Activated T-cell treated with anti-CD3 and anti-CD28 coated beads, Interleukin-2, amount 50 U/mL, for 4 hours (primary cell): ENCODE measurements at places on chromosomes 4 and X. TPM values are rescaled to one million over a fixed set of nuclear protein-coding genes. Genes with fewer than 3 reads are reported as not detected.
A peak's percentile ranks its signal among the peaks of the same experiment; 100 is the strongest.

GRCh38 chr4:158578476-158578875 is 56.8 kb downstream of the RXFP1 start:
- no peak for DNase-seq

Gene CXCL10
- total RNA-seq, result 52.3 TPM

DNA sequence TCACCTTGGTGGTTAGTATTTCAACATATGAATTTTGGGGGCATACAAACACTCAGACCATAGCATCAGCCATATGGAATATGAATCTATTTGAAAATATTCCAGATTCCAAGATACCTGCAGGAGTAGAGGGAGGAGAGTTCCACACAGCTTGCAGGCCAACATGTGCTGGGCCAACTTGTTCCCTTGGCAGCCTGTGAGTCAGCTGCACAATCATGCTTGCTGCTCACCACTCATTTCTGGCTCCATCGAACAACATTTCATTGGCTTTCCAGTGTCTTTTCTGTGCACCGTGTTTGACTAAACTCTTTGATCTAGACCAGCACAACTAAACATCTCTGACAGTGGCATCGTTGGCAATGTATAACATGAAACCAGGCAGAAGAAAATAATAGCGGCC is 282.5 kb upstream of the RASGEF1B start:
- DNase-seq, result no peak

- DNase-seq, result no peak
These were observed 161.0 kb upstream of the GATB start for GRCh38 chr4:151921811-151922210.

Gene TCEAL7
- total RNA-seq, result not detected

GRCh38 chrX:9333873-9334560 is 130.8 kb upstream of the TBL1X start:
- no peak for DNase-seq

GRCh38 chr4:154415313-154415712 is 76.3 kb downstream of the DCHS2 start:
- no peak for DNase-seq

Gene XK
- total RNA-seq, result 0.10 TPM

Gene PPP2R2C
- total RNA-seq, result not detected

DNA sequence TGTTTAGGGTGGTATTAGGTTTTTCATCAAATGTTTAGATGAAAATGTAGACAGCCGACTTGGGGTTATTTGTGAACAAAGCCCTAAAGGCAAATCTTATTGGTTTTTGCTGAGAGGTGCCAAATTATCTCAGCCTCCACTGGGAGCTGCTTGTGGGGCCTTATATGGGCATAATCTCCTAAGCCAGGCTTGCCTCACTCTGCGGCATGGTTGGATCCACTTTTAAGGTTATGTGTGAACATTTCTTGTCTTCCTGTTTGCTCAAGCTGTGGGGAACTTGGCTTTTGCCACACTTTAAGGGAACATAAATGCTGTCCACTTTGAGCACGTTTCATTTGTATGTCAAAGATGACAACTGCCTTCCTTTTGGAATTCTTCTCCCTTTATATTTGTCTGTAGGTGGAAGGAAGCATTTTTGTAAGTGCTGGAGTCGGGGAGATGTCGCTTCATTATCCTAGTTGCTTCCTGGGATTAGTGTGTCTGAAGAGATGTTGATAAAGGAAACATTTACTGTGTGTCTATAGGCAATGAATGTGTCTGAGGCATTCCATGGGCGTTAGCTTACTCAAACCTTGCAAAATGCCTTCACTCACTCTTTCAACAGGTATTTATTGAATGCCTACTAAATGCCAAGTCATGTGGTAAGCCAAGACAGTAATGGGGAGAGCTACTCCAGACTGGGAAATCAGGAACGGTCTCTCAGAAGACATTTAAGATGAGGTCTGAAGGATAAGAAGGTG is 78.3 kb downstream of the SLC9A6 start:
- DNase-seq, result no peak

Gene VCX
- not detected for total RNA-seq

GRCh38 chr4:123390846-123391456 is 5.6 kb upstream of the SPRY1 start:
- no peak for DNase-seq

Gene NUDT11
- 2.9 TPM for total RNA-seq

- no peak for DNase-seq
These were observed 121.9 kb upstream of the ANK2 start for GRCh38 chr4:112927544-112927943.

Gene CHRNA9
- not detected for total RNA-seq

DNA sequence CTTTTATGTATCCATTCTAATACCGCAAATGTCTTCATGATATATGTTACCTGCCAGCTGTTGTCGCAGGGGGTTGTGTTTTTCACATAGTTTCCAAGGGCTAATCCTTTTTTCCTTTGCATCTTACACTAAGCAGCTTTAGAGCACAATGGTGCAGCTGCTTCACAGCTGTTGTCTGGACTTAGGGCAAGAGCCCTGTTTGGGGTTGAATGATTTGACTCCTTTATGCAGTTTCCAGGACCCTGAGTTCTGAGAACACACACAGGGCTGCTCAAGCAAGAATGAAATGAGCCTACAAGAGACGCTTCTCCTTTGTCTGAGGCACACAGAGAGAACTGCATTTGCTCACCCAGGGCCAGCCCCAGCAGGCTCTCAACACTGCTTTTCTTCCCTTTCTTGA is 20.2 kb downstream of the CCNG2 start:
- no peak for DNase-seq

Gene ATP11C
- total RNA-seq, result 15.5 TPM

Gene MAGEC2
- total RNA-seq, result not detected

- DNase-seq, result no peak
These were observed 964 bp downstream of the VEGFC start for GRCh38 chr4:176791591-176792325.

Gene SOX3
- total RNA-seq, result not detected

Gene TRIM75
- not detected for total RNA-seq

Gene TRIML1
- total RNA-seq, result not detected

DNA sequence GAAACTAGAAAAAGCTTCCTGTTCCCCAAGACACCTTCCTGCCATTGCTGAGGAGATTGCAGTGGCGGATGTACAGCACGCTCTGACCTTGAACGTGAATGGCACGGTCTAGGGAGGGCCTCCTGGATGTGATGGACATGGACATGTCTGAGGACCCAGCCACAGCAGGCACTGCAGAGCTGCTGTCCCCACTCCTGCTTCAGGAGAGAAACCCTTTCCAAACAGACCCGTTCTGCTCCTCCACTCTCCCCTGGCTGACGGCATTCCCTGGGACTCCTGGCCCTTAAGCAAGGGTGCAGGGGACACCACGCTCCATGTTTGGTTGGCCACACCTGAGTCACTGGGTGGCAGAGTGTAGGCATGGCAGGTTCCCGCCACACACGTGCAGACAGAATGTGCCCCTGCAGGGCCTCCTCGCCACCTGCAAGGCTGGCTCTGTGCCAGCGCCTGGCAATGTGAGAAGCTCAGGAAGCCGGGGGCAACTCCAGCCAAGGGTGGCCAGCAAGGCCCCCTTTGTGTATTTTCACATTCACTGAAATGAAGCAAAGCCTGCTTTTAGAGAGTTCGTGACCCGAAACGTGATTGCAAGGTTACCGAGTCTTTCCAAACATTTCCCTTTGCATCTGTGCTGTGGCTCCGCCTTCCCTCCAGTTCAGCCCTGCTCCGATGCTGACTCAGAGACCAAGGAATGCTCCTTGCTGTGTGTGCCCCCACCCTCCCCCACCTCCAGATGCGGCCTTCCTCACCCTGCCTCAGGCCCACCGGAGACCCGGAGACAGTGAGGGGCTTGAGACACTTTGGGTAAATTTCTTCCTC is 46.1 kb downstream of the HTRA3 start:
- no peak for DNase-seq

DNA sequence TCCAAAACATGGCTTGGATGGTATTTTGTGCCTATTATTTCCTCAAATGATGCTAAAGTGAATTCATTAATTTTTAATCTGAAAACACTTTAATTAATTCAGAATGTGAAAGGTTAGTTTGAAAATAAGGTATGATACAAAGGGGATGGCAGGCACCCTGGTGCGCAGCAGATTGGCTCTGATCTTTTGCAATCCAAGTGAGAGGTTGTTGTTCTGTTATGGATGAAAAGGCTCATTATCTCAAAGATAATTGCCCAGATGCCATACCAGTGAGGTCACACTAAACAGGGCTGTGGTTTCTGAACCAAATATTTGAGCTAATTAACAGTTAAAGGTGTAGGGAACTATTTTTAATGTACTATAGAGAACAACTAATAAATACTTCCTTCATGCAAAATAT is 504.9 kb downstream of the RAPGEF2 start:
- no peak for DNase-seq

DNA sequence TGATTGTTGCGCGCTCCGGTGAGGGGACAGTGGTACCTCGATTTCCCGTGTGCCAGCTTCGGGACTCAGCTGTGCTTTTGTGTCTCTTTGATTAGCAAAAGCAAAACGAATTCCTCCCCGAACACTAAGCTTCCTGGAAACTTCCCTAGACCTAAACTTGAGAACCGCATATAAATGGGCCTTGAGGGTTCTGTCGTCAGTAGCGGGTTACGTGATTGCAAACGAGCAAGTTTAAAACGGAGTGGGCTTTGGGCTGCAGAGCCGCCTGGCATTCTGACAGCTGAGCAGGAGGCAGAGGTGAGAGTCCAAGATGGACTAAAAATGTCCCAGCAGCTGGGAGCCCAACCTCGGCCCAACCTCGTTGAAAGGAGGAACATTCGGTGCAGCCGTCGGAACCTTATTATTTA is 1.2 kb upstream of the TAPT1 start:
- peak; percentile 5 for DNase-seq

- peak; percentile 26 for DNase-seq
These were observed at the start of gene GAB3 for GRCh38 chrX:154750301-154751202. Gene GAB3, minus strand, starts transcription at chrX:154751077. Its CDS starts 52 bp downstream, at chrX:154751025.

Gene LONRF3
- 5.8 TPM for total RNA-seq

Gene GUCY1A1
- total RNA-seq, result 0.30 TPM

Gene RLIM
- total RNA-seq, result 32.1 TPM

GRCh38 chr4:180292339-180292738 is 1950.9 kb upstream of the TENM3 start:
- no peak for DNase-seq

Gene MAOA
- 2.7 TPM for total RNA-seq

DNA sequence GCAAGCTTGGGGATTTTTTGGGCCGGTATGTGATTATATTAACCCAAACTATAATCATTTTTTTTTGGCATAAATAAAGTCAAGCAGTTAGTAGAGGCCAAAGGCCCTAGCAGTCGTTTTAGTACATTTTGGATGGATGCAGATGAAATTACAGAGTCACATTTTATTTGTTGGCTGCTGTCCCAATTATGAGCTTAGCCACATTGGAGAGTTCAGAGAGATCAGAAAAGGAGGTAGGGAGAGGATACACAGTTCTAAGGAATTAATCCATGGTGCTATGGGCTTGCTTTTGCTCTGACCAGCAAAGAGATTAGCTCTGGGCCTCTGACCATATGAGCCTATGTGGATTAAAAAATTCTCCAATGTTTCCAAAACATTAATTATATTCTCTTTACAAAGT is 395.1 kb downstream of the RAPGEF2 start:
- no peak for DNase-seq

DNA sequence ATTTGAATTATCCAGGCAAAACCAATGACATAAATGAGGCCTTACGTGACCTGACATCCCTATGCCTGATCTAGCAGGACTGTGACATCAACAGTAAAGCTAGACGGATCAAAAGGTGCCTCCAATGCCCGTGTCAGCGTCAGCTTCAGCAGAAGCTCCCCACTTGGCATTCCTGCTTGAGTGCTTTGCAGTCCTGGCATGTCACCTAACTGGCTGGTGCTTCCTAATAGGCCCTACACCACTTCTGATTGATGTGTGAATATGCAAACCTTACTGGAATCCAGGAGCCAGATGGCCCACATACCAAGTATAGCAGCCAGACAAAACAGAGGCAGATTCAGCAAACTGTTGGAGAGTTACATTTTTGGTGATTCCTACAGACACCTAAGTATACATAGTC is 224.2 kb downstream of the DMD start:
- DNase-seq, result no peak

DNA sequence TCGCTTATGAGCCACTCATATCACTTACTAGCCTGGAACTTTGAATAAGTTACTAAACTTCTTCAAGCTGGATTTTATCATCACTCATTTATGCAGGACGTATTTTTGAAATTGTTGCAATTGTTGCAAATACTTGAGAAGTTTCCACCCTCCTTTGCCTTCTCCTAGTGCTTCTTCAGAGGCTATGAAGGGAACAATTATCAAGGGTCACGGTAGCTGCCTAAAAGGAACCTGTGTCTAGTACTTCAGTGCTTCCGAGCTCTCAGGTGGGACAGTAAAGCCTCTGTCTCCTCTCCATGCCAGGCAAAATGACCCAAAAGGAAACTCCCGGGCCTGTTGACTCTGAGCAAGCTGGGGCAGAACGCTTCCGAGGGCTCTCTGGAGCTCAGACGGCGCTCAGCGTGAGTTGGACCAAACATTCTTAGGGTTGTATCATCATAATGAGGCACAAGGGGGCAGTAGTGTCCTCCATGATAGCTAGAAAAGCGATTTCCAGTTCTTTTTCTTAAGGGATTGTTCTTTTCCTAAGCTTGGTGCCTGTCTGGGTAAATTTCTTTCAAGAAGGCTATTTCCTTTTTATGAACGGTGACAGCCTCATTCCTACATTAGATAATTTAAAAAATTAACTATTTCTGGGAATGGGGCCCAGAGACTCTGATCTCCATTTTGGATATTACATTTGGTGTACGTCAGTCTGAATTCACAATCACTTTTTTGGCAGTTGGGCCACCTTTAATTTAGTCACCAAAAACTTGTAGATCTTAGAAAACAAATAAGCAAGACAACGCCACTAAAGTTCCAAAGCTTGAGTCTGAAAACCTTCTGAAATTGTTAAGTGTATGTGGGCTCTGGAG is 73.1 kb downstream of the PACRGL start:
- DNase-seq, result no peak

DNA sequence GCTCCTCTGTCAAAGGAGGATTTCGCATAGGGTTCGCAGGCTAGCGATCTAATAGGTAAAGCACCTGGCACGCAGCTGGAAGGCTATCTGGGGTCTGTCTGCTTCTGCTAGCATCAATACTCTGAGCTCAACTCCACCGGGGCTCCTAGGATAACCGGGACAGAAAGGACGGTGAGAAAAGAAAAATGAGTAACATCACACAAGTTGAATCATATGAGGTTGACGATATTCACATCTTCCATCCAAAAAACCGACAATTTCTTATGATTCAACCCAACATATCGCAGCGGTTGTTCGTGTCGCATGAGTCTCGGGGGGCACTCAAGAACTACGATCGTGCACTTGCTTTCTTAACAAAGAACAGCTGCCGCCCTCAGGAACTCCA is 1.8 kb downstream of the PROM1 start:
- no peak for DNase-seq

GRCh38 chr4:16608123-16608522 is 290.3 kb downstream of the LDB2 start:
- DNase-seq, result no peak

Gene DGAT2L6
- not detected for total RNA-seq
